ENCODE measurements at places on chromosomes 7 and 10.

- DNase-seq: no peak
Observed at GRCh38 chr10:3136763-3137611, 35.6 kb downstream of the PITRM1 start.

GRCh38 chr7:155882596-155882995 lies 70.3 kb upstream of the SHH start:
- no peak for DNase-seq

GRCh38 chr10:118873091-118873737 lies 118.4 kb upstream of the CACUL1 start:
- DNase-seq: no peak

GRCh38 chr7:20030417-20030816 lies 186.8 kb downstream of the MACC1 start:
- DNase-seq: no peak

DNA sequence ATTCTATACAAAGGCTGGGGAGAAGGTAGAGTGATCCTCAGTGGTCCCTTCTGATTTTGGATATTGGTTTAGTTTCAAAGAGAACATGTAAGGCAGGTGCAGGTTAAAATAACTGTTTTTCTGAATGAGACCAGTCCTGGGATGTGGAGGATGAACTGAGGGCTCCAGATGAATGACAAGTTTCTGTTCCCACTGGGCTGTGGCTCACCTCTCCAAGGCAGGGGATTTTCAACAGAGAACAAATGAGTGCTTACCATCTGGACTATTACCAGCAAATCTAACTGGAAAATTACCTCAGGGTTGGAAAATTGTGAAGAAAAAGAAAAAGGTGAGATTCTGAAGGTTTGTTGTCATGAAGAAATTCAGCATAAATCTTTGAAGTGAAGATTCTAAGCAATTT lies 8.0 kb downstream of the LAMB4 start:
- no peak for DNase-seq

DNA sequence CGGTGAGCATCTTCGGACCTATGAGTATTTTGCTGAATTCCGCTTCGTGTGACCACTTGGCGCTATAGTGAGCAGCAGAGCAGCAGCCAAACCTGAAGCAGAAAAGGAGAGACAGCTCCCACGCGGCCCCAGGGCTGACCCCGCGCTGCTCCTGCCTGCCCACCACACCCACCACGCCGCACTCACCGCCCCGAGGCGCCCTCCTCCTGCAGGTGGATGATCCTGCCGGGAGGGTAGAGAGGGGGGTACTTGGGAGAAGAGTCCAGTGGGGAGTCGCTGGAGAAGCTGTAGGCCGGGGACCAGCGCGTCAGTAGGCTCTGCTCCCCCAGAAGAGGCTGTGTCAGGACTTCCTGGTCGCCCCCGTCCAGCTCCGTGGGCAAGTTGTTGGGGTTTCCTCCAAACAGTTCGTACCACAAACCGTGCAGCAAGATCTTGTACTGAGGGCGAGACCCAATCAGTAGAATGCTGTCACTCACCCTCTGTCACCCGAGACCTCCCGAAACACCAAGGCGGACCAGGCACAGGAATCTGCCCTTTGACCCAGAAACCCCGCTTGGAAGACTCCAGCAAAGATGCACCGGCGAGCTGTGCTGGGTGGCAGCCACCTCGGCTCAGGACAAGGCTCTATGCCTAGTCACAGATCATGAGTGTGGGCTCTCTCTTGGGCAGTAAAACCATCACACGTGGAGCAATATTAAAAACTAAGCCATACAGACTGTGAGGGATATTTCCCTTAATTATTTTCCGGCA lies 37.6 kb downstream of the DAGLB start:
- no peak for DNase-seq

DNA sequence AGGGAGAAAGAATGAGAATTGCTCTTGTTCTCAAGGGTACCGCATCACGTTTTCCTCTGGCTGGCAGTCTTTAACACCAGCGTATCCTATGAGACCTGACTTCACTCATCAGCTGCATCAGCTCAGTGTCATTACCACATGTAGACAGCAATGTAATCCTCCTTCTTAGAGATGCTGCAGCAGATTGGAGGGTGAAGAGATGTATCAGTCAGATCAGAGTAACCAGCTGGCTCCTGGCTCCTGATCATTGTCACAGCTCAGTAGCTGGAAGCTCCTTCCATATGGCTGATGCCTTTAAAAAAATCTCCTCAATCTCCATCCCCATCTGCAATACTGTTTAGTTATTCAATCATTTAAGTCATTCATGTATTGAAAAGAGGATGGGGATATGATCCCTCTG lies 39.7 kb upstream of the EPHB6 start:
- no peak for DNase-seq

GRCh38 chr7:42445691-42446090 lies 208.7 kb upstream of the GLI3 start:
- no peak for DNase-seq

- no peak for DNase-seq
Observed at GRCh38 chr7:133819695-133820094, 307.4 kb upstream of the LRGUK start.

DNA sequence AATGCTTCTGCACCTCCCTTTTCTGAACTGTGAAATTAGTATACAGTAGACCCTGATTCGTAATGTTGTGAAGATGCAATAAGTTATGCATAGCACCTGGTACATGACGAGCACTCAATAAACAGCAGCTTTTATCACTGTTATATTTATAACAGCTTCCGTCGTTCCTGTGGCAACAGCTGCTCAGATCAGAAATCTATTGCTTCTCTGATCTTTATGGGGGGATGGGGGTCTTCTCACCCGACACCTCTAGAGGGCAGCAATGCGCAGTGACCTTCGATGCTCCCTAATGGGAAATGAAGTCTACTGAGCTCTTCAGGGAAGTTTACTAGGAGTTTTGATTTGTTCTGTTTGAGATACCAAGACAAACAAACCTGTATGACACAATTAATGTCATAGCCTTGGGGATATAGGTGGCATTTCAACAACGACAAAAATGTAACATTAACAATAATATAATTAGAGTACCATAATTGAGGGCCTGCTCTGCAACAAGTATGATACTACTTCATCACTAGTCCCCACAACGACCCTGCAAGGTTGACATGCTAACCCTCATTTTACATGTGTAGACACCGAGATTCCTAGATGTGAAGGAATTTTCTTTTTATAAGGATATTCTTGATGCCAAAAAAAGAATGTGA lies 289.6 kb downstream of the SFMBT2 start:
- DNase-seq: peak; percentile 62

DNA sequence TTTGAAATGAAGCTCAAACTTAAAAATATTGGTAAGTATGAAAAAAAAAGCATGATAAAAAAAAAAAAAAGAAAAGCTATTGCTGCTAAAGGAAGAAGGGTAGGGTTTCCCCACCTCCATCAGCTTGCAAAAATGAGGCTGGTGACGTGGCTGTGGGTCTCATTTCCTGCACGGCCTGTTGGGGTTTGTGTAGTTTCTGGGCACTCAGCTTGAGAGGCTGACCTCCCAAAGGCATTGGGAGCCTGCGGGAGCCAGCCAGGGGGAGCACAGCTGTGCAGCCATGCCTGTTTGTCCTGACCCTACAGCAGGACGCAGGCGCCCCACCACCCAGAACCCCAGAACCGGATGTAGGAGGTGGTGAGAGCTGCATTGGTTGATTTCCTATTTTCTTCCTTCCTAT lies 48.8 kb upstream of the CARD11 start:
- DNase-seq: peak; percentile 66

DNA sequence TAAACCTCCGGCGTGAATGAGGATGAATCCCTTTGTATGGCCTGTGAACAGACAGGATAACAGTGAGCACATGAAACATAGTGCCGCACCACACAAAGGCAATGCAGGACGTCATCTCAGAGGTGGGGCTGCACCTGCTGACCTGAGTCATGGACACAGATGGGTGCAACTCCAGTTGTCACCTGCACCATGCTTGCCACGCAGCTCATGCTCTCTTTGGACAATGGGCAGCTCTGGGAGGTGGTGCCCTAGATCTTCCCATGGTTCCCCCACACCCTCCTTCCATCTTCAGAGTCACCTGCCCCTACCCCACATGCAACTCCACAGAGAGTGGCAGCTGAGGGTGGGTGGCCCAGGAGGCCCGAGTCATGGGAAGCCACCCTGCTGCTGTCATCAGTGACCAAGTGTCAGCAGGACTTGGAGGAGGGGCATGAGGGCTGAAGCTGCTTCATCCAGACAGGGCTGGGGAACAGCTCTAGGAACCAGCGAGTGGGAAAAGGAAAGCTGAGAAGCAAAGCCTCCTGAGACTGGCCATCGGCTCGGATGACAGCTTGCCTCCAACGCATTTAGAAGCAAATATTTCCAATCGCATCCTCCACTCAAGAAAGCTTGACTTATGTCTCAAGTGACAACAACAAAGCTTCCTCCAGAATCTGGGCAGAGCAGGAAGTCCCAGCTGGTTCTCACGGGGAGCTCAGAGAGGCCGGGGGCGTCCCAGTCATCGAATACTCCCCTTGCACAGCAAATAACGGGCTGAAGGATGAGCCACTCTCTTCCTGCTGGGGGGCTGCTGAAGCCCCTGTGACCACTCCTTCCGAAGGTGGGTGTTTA lies 27.1 kb downstream of the VIPR2 start:
- no peak for DNase-seq

- DNase-seq: no peak
Observed at GRCh38 chr7:27374958-27375841, 132.6 kb downstream of the EVX1 start.

- peak; percentile 77 for DNase-seq
Observed at GRCh38 chr7:150778738-150779301, 21.3 kb downstream of the TMEM176B start.

GRCh38 chr10:50522908-50523307 lies 100.8 kb downstream of the SGMS1 start:
- DNase-seq: no peak

GRCh38 chr7:977326-978048 lies 2.1 kb upstream of the COX19 start:
- DNase-seq: no peak

DNA sequence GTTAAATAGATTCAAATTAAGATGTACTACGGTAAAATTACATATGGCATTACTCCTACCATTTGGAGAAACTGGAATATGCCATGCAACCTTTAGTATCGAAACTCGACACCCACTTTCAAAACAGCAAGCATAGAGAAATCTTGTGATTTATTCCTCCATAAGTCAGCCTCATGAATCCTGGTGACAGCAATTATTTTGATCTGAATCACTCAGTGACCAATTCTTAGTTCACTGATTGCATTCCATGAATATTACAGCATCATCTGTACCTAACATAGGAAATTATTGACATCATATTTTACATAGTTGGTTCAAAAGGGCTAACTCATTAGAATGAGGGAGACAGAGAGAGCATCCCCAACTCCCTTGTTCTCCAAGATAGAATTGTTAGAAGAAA lies 89.6 kb downstream of the CACNB2 start:
- DNase-seq: no peak

- DNase-seq: no peak
Observed at GRCh38 chr10:100728928-100729861, 16.2 kb upstream of the PAX2 start.

- no peak for DNase-seq
Observed at GRCh38 chr10:124390471-124391187, 28.1 kb downstream of the OAT start.

GRCh38 chr10:90148116-90148855 lies 446.9 kb downstream of the KIF20B start:
- DNase-seq: no peak

DNA sequence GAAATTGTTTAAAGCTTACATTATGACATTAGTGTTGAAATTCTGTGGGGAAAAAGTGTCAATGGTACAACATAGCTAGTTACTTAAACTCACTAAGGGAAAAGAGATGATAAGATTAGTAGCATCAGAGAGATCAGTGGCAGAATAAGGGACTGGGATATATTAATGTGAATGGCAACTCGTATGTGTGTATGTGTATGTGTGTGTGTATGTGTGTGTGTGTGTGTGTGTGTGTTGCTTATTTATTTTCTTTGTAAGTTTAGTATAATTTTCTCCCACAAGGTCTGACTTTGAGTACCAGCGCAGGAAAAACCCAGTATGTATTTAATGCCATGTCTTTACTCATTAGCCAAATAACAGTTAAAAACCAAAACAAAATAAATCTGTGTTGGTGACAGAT lies 256.1 kb downstream of the ARHGAP21 start:
- DNase-seq: no peak

GRCh38 chr7:93176992-93177580 lies 28.9 kb upstream of the SAMD9L start:
- DNase-seq: no peak

DNA sequence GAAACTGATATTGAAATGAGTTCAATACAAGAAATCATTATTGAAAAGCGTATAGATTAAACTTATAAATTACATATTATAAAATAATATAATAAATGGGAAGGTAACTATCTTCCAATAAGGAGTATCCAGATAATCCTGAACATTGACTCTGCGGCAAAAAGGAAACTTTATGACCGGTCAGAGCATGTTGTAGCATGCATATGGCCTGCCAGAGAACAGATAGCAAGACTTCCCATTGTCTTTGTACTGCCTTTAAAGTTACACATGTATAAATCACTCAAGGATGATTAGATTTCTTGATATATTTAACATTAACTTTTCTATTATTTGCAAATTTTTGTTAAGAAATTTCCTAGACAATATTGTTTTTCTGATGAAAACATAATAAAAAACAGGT lies 56.2 kb upstream of the ETV1 start:
- no peak for DNase-seq

- DNase-seq: no peak
Observed at GRCh38 chr10:34959321-34959720, 130.8 kb downstream of the CUL2 start.

DNA sequence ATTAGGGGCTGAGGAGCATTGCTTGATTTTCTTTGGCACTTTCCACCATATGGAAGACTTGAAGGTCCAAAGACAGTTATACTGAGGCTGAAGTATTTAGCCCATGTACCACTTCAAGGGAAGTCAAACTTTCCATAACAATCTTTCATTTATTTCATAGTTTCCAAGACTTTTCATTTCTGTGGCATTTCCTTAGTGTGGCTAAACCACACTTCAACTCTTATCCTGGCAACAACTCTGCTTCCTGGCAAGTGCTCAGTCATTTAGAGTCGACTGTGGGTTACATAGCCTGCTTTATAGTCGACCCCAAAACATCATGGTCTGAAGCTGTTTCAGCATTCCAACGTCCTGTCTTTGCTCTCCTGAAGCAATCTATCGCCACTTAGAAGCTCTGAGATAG lies 343.0 kb upstream of the SEMA3D start:
- no peak for DNase-seq

DNA sequence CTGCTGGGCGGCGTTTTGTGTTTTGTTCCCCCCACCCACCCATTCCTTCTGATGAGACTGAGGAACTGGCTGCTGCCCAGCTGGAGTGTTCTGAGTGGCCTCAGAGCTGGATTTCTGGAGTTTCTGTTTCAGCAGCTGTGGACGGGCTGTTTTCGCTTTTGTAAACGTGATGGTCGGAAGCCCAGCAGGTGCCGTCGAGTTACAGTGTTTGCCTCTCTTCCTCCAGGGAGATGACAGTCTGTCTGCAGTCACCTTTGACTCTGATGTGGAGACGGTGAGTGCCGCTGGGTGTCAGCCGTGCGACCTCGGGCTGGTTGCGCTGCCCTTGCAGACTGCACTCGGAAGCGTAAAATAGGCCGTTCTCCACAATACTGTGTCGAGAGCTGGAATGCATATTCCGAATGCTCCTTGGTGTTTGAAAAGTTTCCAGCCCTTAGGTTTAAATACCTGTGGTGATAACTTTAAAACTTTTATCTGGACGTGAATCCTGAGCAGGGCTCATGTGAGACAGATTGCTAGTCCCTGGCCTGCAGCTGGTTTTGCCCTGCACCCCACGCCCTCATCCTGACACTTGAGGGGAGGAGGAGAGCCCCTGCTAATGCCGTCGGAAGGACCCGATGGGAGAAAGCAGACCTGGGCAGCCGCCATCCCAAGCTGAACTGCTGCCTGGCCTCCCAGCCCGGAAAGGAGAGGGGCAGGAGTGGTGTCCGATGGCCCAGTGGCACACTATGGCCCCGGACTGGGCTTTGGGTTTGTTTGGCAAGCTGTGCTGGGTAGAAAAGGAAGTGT lies 8.3 kb downstream of the IQCE start:
- peak; percentile 38 for DNase-seq
